ENCODE measurements at places on chromosomes 1 and 21. TPM values are rescaled to one million over a fixed set of nuclear protein-coding genes. Genes with fewer than 3 reads are reported as not detected.

Gene ANKRD34A
- total RNA-seq, result 0.21 TPM

Gene CACNA1S
- total RNA-seq, result not detected

Gene FCGR1A
- total RNA-seq, result not detected

Gene ATF3
- total RNA-seq, result 47.5 TPM

Gene RAB42
- 3.5 TPM for total RNA-seq

Gene RC3H1
- 5.8 TPM for total RNA-seq

Gene PWP2
- total RNA-seq, result 2.3 TPM

Gene ACOT11
- total RNA-seq, result 2.5 TPM

Gene TGFB2
- 14.8 TPM for total RNA-seq

Gene FCMR
- total RNA-seq, result 5.2 TPM

Gene TSPAN1
- total RNA-seq, result 3.2 TPM

Gene LRRN2
- total RNA-seq, result 15.3 TPM

Gene FCAMR
- not detected for total RNA-seq

Gene ASTN1
- not detected for total RNA-seq

Gene SPATA1
- total RNA-seq, result 1.0 TPM

Gene PHGDH
- 64.4 TPM for total RNA-seq

Gene TXLNA
- total RNA-seq, result 25.9 TPM

Gene CYP4Z1
- not detected for total RNA-seq

Gene ARHGEF16
- 3.2 TPM for total RNA-seq

Gene FOXD2
- 0.49 TPM for total RNA-seq

Gene CCDC30
- total RNA-seq, result 0.55 TPM

Gene PLEKHN1
- 6.3 TPM for total RNA-seq

Gene A3GALT2
- not detected for total RNA-seq

Gene CDA
- 29.1 TPM for total RNA-seq

Gene B3GALT2
- total RNA-seq, result not detected

Gene GPR52
- total RNA-seq, result not detected

Gene GBP2
- total RNA-seq, result 0.98 TPM

Gene GABRD
- total RNA-seq, result 0.78 TPM

Gene ACOT7
- total RNA-seq, result 91.2 TPM

Gene CFHR5
- total RNA-seq, result not detected

Gene PIK3C2B
- total RNA-seq, result 4.7 TPM

Gene LRRC71
- 0.14 TPM for total RNA-seq

Gene RPRD2
- total RNA-seq, result 13.9 TPM

Gene S100A12
- not detected for total RNA-seq

Gene CAPN2
- 429 TPM for total RNA-seq

Gene TNFAIP8L2
- total RNA-seq, result not detected

Gene RORC
- total RNA-seq, result 0.05 TPM

Gene LEFTY1
- total RNA-seq, result 0.46 TPM

Gene KRTAP7-1
- not detected for total RNA-seq

Gene SPRR5
- total RNA-seq, result not detected

Gene DIO1
- not detected for total RNA-seq

Gene EXO1
- total RNA-seq, result 25.9 TPM

Gene NLRP3
- total RNA-seq, result not detected
